ENCODE measurements at places on chromosomes 1 and 21.

GRCh38 chr1:101264697-101265096 lies 27.9 kb downstream of the S1PR1 start:
- no peak for DNase-seq

DNA sequence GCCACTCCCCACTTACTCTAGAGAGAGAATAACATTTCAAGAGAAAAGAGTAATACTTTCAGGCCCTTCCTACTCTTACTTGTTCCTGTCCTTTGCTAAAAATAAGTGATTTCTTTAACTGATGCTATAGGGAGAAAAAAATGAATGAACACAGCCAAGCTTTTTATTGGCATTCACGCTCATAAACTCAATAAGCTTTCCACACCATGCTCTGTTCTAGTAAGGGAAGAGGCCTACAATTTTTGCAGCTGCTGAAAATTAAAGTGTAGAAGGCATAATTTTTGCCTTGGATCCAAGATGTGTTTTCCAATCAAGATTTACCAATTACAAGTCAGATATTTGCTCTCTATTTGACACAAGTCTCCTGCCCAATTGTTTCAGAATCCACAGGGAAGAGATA lies 188.1 kb upstream of the RGS18 start:
- DNase-seq = no peak

GRCh38 chr21:14453339-14454015 lies 70.5 kb upstream of the HSPA13 start:
- DNase-seq = no peak

DNA sequence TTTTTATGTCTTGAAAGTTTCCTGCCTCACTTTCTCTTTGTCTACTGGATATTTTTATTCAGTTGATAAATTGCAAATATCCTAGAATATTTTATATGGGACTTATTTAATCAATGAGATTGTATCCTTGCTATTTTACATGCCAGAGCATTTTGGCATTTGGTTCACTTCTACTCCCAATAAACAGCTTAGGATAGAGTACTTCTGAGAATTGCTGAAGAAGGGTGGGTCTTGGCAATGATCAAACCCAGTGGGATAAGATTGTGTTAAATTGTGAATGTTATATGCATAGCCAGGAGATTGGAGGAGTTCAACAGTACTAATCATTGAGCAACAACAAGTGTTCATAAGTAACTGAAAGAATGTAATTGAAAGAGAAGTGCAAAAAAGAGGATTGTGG lies 60.1 kb downstream of the SDCCAG8 start:
- DNase-seq = no peak

- DNase-seq = peak; percentile 19
These were observed 231.0 kb upstream of the B3GALT2 start for GRCh38 chr1:193417403-193417802.

GRCh38 chr1:1539310-1540089 lies 924 bp downstream of the TMEM240 start:
- DNase-seq = no peak

DNA sequence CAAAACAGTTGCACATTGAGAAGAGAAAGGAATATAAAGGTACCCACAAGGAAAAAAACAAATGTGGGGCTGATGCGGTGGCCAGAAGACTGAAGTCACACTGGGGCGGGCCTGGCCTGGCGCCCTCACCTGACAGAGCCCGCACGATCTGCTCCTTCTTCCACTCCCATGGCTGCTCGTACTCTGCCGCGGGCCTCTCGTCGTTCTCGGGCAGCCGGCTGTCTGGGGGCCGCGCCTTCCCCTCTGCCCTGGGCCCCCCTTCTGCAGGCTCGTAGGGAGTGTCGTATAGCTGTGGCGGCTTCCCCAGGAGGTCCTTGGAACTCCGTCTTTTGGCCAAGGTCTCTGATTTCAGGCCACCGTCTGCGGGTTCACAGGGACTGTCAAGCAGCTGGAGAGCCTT lies 13.1 kb upstream of the TDRD10 start:
- no peak for DNase-seq

DNA sequence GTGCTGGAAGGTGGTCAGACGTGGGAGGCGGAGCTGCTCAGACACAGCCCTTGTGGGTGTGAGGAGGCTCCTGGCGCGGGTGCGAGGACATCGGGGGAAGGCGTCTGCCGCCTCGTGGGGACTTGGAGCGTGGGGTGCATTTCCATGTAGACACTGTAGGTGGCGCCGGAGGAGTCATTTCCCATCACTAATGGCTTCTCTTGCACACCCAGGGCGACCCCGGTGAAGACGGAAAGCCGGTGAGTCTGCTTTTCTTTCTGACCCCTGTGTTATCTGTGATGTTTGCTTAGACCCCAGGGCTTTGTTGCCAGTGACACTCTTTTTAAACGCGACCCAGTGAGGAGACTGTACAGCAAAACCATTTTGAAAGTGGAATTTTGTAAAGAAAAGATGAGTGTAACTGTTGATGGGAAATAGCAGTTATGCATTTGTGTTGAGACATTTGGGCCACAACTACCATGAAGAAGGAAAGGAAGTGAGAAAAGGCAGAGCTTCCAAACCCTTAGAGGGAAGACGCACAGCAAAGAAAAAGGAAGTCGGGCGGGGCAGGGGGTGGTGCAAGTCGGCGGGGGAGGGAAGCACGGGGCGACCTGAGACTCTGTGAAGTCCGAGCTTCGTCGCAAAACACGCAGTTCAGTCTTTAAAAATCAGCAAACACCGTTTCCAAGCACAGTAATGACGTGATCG lies 64.0 kb downstream of the SLC19A1 start:
- DNase-seq = peak; percentile 79

DNA sequence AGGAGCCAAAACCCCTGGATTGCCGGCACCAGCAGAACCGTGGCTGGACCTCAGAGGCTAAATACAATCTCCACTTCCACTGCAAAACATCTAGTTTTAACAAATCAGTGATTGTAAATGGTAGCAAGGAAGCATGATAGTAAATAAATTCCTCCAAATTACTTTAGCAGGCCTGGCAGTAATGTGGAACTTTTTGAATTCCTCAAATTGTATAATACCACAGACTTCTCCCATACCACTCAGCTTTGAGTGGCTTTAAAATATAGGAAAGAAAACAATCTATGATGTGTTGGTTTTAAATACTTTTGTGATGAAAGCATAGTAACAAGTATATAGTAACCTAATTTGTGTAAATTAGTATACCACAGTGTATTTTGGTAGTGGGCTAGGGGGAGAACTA lies 34.1 kb downstream of the NIBAN1 start:
- DNase-seq = no peak

DNA sequence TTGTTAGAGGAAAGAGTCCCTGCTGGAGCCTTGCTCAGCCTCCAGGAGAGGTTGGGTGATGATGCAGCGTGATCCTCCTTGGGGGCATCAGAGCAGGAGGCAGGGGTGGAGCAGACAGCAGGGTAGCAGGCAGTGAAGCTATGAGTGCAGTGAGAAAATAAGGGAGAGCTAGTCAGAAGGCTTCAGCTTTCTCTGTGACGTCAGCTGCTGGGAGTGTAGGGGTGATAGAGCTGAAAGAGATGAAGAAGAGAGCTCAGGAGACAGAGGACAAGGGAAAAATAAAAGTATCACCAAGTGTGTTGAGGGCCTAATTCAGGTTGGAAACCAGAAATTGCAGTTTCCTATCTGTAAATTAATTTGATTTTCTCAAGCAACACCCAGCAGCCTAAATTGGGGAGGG lies 2.2 kb upstream of the ADAM30 start:
- DNase-seq = no peak

DNA sequence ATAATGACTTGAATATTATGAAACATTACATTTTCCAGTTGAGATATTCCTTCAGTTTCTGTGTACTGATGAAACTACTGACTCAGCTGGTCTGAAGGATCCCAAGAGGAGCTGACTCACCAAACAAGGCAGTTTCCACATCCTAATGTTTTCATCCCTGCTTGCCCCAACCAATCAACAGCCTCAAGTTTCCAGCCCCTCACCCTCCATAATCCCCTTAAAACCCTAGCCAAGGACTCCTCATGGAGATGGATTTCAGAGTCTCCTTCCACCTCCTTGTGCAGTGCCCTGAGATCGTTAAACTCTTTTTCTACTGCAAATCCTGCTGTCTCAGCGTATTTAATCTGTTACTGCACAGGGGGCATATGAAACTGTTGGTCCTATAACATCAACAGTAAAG lies 83.1 kb upstream of the HAO2 start:
- DNase-seq = no peak

DNA sequence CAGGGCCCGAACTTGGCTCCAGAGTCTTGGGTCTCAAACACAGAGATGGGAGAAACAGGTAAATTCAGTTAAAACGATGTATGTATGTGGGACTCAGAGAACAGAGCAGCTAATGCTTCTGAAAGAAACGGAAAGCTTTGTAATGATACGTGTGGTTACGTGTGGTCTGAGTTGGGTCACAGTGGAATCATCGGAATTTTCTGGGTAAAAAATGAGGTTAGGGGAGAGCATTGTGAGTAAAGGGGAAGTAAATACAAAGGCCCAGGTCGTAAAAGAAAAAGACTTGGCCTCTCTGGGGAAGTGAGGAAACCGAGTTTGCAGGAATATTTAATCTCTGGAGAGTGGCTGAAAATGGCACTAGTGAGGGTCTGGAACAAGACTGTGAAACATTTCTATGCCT lies 8.3 kb downstream of the NHLH2 start:
- DNase-seq = no peak

DNA sequence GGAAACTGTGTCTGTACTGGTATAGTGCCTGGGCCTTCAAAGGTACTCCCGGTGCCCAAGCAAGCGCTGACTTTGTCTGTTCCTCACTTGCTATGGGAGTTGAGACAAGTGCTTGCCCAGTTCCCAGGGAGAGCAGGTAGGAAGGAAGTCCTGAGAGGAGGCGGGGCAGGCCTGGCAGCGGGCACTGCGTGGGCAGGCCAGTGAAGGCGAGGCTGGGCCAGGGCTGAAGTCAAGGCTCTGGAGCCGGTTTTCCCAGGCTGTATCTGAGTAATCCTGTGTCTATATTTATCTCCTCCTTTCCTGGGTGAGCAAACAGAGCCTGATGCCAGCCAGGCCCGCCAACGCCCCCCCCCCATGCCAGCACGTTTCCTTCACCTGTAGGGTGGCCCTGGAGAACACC lies 15.9 kb upstream of the EDN2 start:
- DNase-seq = no peak

- DNase-seq = peak; percentile 81
These were observed at the start of gene F3 for GRCh38 chr1:94541246-94542087. Gene F3, minus strand, starts transcription at chr1:94541759. Its CDS starts 123 bp downstream, at chr1:94541636.

DNA sequence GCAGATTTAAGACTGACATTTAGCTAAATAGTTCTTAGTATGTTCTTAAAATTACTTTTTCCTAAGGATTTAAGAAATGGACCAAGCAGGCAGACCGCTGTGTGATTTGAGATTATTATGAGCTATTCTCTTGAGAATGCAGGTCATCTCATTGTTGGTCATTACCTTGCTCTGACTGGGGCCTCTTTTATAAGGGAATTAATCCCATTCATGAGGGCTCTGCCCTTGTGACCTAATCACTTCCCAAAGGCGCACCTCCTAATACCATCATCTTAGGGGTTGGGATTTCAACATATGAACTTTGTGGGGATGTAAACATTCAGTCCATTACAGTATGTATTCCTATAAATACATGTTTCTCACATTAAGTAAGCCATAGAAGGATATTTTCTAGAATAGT lies 24.2 kb downstream of the OSBPL9 start:
- no peak for DNase-seq

GRCh38 chr1:197272791-197273190 lies 4.7 kb downstream of the CRB1 start:
- no peak for DNase-seq

GRCh38 chr1:37430103-37430985 lies 44.0 kb upstream of the ZC3H12A start:
- DNase-seq = no peak

- no peak for DNase-seq
These were observed 166.5 kb downstream of the TPR start for GRCh38 chr1:186208405-186209129.

- DNase-seq = no peak
These were observed 25.4 kb downstream of the ST6GALNAC5 start for GRCh38 chr1:76892675-76893074.

- no peak for DNase-seq
These were observed 32.7 kb upstream of the VANGL1 start for GRCh38 chr1:115609021-115609420.

DNA sequence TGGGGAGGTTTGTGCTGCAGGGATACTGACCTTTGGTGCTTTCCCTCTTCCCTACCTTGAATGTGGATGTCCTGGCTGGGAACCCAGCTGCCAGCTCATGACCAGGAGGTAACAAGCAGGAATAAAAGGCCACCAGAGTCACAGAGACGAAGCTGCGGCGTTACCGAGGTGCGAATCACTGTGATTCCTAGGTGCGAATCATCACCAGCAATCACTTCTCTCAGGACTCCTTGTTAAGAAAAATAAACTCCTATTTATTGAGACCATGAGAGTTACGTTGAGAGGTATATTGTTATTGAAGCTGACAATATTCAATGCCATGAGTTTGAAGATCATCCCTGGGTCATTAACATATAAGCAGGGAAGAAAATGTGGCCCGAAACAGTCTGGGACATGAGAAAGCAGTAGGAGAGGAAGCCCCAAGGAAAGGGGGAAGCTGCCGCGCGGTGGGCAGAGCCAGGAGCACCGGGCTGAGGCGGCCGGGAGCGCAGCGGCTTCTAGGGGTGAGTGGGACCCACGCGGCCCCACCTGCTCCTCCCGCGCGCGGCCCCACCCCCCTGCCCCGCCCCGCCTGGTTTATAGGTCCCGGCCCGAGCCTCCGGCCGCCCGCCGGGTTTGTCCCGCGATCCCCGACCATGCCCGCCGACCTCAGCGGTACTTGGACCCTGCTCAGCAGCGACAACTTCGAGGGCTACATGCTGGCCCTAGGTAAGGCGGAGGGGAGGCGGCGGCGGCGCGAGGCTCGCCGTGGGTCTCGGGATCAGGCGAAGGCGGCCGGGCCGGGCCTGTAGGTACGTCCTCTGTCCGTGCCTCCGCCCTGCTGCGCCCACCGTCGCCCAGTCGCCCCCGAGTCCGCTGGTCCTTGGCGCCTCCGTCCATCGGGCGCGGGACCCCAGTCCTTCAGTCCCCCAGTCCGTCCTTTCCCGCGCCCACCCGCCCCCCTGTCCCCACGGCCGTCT lies at the start of gene RBP7:
Gene RBP7, plus strand, starts transcription at position 605 of the 959 bp plus-strand sequence. Its CDS starts 31 bp downstream, at position 636.
- DNase-seq = peak; percentile 13

DNA sequence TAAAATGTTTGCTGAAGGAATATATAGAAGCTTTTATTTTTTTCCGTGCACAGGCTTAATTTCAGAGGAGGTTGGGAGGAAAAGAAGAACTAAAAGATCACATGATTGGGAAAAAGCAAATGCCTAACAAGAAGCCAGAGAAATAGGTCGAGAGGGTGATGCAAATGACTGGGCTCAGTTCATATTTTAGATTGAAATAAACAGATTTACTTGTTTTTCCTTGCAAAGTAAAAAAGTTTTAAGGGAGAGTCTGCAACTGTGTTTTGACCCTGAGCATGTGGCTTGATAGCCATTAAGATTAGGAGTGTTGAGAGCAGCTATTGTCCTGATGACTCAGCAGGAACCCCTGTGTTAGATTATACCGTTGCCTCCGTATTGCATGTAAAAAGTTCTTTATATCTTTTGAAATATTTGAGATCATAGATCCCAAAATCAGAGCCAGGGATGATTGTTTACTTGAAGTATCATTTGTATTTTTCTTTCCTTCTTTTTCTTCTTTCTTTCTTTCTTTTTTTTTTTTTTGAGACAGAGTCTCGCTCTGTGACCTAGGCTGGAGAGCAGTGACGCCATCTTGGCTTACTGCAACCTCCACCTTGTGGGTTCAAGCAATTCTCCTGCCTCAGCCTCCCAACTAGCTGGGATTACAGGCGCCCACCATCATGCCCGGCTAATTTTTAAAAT lies 20.2 kb downstream of the CLIC4 start:
- DNase-seq = no peak

GRCh38 chr1:6603915-6604558 lies 1.4 kb upstream of the KLHL21 start:
- DNase-seq = no peak
